T47D (cell line): ENCODE measurements at places on chromosomes 13 and 19.

DNA sequence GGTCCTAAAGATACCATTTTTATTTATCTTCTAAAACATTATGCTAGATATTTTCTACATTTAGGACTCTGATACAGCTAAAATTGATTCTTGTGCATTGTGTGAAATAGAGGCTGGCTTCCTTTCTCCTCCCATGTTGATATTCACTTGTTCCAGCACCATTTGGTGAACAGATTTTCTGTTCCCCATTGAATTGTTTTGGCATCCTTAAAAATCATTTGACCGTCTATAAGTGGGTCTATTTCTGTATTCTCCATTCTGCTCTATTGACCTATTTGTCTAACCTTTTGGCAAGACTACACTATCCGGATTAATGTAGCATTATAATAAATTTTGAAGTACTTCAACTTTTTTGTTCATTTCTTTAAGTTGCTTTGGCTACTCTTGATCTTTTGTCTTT is 2689.2 kb downstream of the PCDH9 start:
- no peak for DNase-seq

DNA sequence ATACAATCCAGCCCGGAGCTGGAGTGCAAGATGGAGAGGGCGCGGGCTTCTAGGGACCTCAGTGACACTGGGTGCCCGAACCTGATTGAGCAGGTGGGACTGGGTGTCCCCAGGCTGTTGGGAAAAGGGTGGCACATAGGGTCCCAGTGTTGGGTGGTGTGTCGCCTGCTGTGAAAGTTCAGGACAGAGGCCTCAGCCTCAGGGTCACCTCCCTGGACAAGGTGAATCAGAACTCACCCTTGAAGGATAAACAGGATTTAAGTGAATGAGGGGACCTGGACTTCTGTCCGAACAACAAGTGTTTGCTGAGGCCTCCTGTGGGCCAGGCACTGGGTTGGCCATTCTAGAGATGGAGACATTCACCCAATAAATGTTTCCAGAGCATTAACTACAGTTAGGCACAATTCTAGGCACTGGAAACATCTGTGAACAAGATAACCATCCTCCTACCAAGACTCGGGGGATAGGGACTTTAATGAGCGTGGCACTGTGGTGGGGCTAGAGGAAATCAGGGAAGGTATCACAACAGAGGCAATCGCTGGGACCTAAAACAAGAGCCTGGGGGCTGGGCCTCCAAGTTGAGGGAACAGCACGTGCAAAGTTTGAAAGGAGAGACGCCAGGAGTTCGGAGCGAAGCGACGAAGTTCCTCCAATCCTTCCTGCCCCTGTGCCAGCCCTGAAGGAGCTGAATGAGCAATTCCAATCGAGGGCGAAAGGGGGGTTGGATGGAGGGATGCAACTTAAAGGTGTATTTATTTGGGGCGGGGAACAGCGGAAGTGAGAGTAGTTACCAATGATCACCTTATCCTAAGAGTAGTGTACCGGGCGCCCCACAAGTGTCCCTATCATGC is 921 bp upstream of the POLD1 start:
- no peak for DNase-seq

- DNase-seq, result no peak
Observed at GRCh38 chr13:30666113-30666512, 48.4 kb downstream of the USPL1 start.

GRCh38 chr19:10660346-10660745 is 6.2 kb downstream of the ILF3 start:
- DNase-seq, result peak; percentile 34

- no peak for DNase-seq
Observed at GRCh38 chr19:51760697-51761356, at the start of gene FPR2. Gene FPR2, plus strand, starts transcription at chr19:51761180. Its CDS starts 7,479 bp downstream, at chr19:51768659.

DNA sequence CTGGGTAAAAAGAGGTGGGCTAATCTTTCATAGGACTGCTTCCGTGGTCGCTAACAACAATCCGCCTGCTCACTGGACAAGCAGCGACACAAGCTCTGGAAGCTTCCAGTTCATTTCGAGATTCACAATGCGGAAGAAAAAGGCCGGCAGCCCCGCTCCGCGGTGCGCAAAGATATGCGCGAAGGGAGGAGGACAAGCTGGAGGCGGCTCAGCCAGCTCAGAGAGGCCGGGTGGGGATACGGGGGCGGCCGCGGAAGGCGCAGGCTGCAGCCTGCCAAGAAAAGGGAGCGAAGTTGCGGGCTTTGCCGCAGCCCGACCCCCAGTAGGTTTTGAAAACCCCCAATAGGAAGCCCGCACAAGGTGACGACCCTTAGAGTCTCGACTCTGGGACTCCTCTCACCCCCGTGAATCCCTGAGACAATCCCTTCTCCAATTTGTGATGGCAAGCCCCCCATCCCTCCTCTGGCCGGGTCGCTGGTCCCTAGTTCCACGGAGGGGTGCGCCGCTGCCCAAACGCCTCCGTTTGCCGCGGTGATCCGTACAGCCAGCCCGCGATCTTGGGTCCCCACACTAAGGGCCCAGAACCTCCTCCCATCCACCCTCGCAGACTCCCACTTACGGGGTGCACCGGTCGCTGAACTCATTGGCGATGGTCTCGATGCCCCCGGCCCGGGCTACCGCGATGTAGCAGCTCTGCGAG is 697 bp downstream of the HSPH1 start:
- DNase-seq, result no peak

DNA sequence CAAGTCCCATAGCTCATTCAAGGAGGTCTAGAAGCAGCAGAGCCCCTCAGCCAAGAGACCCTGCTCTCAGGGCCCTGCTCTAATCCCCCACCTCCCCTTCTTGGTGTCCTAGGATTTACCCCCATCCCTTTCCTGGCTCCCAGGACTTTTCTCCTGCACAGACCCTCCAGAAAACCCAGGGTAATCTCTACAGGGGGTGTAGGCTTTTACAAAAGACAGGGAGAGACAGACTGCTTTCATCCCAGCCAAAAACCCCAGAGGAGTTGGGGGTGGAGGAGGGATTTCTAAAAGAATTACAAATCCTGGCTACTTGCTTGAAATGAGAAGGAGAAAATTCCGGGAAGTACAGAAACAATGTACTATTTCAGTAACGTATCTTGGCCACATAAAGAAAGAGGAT is 133.3 kb downstream of the TNFSF13B start:
- DNase-seq, result no peak

GRCh38 chr19:43408043-43408442 is 6.6 kb upstream of the TEX101 start:
- DNase-seq, result no peak

DNA sequence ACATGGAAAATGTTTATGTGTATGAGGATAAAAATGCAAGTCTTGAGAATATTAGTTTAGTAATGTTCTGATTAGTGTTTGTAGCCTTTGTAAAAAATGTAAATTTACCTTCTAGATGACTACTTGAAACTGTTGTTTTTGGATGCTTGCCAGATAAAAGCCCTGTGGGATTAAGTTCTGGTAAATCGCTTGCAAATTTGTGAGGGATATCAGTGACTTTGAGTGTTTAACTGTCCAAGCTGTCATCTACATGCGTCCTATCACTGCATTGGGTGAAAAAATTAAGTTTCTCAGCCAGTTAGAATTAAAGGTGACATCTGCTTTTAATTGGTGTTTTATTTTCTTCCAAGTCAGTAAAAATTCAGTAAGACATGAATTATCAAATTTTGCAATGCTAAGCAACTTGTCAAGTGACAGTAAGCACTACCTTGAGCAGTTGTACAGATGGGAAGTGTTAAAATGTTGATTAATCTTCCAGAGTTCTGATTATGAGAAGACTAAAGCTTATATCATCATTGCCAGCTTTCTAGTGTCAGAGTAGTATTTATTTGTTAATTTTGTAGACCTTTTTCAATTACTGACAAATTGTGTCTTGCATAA is 88.0 kb downstream of the PCCA start:
- no peak for DNase-seq

- no peak for DNase-seq
Observed at GRCh38 chr19:37907735-37908455, 887 bp downstream of the SIPA1L3 start.

- peak; percentile 63 for DNase-seq
Observed at GRCh38 chr19:55384131-55384919, at the start of gene TMEM238. Gene TMEM238, minus strand, starts transcription at chr19:55384292. Its CDS starts 33 bp downstream, at chr19:55384259.

DNA sequence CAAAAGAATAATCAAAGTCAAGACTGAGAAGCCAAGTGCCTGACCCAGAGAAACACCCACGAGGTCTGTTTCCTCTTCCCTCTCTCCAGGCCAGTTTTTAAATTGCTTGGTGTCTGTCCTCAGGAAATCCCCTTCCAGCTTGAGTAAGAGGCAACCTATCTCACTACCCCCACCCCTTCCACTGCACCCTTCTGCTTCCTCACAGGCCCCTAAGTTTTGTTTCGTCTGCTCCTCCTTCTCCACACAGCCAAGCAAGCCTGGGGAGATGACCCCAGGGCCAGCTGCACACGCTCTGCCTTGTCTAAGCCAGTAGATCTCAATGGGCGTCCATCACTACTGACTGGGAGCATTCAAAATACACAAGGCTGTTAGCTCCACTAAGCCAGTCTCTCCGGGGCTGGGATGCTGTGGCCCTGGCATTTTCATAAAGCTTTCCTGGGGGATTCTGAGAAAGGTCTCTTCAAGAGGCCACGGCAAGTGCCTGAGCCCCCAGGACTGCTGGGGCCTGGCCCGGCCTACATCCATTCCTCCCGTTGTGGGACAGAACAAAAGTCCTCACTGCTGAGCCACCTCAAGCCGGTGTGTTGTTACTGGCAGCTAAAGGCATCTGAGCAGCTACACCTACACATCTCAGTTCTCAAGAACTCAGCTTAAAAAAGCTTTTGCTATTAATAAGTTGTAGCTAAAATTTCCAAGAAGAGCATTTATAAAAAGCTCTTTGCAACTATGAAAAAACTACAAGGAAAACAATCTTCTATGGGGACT is 14.9 kb upstream of the IL4I1 start:
- DNase-seq, result no peak

DNA sequence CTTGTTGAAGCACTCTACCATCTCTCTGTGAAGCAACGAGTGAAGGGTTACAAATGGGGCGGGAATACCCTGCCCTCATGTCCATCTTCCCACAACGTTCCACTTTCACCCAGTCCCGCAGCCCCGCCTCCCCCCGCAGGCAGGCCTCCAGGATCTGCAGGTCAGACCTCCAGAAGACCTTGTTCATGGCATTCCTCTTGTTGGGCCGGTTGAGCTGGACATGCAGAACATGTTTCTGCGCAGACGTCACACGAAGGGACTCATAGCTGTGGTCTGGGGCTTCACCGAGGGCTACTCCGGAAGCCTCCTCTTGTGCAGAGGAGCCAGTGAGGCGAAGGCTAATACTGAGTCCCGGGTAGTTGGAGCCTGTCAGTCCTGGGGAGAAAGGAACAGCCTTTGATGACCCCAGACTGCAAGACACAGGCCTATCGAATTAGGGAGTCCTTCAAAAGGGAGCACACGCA is 420 bp downstream of the ECH1 start:
- DNase-seq, result peak; percentile 98

DNA sequence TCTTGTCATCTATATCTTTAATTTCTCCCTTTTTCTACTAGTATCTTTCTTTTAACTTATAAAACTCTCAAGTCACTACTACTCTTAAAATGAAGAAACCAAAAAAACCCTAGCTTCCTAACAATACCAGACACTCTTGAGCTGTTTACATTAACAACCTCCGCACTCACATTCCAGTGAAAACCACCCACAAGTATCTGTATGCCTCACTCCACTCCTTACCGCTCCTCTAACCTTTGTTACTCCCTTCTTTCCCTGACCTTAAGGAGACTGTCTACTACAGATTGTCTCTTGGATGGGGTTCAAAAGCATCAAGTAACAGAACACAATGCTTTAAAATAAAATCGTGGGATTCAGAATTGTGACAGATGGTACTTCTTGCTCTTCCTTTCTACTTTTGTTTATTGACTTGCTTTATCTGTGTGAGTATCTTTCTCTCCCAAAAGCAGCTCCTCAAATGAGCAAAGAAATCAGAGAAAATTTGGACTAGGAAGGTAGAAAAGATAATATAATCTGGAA is 110.0 kb upstream of the FBXL3 start:
- DNase-seq, result no peak

- no peak for DNase-seq
Observed at GRCh38 chr13:41365631-41366030, 54.6 kb downstream of the NAA16 start.

DNA sequence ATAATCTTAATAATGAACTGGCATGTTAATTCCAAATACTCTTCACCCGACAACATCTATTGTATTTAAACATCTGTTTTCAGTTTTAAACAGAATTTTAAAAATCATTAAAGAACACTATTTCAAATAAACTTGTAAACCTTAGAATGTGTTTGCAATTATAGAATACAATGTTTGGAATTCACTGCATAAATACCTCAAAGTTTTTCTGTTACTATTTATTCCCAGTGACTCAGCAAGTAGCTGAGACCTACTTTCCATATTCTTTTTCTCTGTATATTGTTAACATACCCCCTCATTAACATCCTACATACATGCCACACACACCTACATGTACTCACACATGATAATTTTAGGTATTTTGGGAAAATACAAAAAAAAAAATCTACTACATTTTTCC is 1134.3 kb downstream of the SLITRK1 start:
- no peak for DNase-seq

- peak; percentile 27 for DNase-seq
Observed at GRCh38 chr13:66689628-66690027, 540.5 kb downstream of the PCDH9 start.

DNA sequence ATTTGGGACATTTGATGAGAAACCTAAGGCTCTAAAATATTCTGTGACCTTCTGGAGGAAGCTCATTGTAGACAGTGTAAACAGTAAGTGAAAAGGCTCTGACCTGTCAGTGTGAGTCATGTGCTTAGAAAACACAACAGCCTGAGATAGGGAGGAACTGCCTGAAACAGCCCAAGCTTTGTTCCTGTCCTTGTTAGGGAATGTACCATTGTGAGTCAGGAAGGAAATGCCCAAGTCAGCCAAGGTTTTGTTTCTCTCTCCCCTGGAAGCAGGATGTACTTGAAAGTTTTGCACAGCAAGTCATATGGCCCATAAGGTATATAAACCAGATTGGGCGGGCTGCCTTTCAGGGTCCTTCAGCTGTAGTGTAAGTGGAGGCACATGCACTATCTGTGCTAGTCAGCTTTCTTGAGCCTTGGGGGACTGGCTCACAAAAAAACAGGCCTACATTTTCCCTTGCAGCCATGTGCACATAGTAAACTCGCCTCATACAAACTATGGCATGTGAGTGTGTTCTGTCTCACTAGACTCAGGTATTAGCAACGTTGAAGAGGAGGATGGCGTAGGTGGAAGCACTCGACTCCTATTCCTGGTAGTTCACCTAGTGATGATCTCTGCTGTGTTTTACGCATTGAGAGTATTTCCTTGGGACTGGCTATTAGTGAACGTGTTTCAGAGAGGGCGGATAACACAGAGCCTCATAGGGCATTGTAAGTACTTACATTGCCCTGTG is 141.2 kb upstream of the KLHL1 start:
- no peak for DNase-seq
